Retina (tissue), 1 donor: ENCODE measurements at places on chromosomes 4 and X.

DNA sequence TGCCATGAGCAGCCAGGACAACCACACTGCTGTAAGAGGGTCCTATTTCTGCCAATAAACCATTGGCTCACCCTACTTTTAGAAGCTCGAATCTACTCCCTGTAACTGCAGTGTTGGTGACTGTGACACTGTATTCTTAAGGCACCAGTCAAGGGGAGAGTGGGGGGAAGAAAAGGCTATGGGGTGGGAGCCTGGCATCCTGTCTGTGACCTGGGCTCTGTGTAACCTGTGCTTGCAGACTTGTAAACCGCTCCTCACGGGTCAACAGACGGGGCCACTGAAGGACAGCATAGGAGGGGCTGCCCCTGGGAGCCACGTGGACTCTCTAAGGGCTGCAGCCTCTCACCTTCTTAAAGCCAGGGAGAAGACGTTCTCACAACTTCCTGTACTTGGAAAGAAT is 42.2 kb upstream of the ENPP6 start:
- DNase-seq, result no peak

DNA sequence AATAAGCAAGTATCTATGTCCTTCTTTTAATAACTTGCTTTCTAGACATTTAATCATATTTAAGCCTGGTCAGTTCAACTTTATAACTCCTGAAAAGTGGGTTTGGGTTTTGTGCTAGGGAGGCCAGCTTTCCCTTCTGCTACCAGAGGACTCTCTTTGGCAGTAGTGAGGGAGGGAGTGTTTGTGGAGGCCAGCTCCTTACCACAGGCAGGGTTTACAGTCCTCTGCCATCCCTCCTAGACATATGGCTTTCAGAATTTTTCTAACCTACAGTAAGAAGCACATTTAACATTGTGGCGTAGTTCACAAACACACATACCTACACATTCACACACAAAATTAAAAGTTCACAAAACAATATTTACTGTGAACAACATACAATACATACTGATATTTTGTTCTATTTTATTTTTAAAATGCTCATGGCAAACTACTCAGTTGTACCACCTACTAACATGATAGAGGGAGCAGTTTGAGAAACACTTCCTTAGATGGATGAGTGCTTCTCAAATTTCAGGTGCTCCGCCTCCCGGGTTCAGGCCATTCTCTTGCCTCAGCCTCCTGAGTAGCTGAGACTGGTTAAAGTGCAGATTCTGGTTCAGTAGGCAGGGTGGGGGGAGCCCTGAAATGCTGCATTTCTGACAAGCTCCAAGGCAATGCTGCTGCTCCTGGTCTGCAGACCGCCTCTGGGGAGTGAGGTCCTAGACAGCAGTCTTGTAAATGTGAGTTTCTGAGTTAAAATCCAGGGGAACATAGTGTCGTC is 86.7 kb downstream of the PTTG2 start:
- DNase-seq, result peak; percentile 44

DNA sequence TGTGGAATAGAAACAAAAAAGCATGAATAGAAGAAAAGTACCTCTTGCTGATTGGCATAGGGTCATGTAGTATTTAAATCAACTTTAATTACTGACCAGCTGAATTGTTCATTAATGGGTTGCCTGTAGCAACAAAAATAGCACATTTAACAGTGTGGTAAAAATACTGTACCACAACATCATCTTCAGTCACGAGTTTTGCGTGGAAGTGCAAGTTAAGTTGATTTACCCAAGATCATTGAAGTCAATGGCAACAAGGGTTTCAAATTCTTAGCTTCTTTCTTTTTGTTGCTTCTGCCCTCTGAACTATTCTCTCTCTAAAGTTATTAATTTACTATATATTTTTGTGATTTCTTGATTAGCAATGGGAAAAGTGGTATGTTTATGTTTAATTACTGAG is 526.6 kb downstream of the C4orf33 start:
- no peak for DNase-seq

GRCh38 chrX:118475903-118476302 is 19.7 kb upstream of the DOCK11 start:
- DNase-seq, result no peak

DNA sequence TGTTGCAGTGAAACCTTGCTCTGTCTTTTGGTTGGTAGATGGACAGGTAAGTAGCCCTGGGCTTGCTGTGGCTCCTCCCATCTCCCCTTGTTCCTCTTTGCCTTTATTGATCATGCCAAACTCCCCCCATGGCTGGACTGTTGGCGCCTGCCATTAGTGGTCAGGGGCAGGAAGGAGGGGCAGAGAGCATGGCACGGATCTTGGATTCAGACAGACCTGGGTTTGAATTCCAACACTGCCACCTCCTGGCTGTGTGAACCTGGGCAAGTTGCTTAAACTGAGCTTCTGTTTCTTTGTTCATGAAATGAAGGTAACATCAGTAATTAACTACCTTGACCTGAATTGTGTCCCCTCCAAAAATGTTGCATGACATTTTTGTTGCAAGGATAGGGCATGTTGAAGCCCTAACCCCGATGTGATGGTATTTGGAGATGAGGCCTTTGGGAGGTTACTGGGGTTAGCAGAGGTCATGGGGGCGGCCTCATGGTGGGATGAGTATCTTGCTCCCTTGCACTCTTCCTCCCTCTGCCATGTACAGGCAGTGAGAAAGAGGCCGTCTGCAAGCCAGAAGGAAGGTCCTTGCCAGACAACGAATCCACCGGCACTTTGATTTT is 6.0 kb downstream of the SLC2A9 start:
- DNase-seq, result peak; percentile 63

DNA sequence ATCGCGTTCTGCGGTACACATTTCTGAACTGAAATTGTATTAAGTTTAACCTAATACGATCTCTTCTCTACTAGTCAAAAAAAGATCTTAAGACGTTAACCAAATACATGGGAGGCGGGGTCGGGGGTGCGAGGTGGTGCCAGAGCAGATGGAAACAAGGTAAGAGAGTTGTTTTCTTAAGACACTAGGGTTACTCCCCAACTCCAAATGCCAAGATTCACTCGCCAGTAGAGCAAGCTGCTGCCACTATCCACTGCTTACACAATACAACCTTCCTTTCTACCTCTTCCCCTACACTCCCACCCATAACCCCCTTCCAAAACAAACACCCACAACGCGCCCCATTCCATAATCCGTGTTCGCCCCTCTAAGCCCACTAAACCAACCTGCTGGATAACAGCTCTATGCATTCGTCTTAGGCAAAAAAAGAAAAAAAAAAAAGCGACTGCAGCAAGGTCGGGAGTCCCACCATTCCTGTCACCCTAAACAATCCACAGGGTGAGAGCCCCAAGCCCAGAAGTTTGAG is 1.3 kb downstream of the LCORL start:
- no peak for DNase-seq

DNA sequence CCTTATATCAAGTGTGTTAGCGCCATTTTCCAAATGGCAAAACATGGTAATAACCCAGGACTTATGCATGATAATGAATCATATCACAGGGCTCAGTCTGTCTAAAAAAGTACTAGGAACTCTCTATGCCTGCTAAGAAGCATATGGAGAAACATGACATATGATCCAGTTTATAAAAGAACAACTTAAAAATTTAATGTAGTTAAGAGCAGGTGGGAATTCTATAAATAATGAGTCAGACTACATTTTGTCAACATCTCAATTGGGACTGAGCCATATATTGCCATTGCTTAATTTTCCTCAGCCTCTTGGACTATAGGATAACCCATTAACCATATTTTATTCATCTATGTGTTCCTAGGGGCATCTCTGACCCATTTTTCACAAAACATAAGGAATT is 360.4 kb upstream of the AGA start:
- no peak for DNase-seq

DNA sequence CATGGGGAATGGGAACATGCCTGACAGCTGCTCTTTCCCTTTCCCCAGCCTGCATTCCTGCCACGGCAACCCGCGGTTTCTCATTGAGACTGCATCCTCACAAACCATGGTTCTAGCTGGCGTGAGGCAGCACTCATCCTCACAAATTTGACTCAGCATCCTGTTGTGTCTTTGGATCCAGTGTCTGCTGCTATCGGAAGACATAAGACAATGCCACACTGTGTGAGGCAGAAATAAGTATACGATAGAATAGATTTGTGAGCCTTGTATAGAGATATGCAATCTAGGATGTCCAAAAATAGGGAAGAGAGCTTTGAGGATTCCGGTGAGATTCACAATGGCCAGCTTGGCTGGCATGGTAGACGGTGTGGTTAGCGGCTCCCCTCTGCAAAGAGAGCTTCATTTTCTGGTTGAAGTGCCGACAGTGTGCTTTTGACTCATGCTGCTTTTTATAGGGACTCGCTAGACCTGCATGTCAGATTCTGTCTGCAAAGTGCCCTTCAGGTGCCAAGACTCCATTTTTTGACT is 161.3 kb upstream of the PSAPL1 start:
- DNase-seq, result peak; percentile 56

DNA sequence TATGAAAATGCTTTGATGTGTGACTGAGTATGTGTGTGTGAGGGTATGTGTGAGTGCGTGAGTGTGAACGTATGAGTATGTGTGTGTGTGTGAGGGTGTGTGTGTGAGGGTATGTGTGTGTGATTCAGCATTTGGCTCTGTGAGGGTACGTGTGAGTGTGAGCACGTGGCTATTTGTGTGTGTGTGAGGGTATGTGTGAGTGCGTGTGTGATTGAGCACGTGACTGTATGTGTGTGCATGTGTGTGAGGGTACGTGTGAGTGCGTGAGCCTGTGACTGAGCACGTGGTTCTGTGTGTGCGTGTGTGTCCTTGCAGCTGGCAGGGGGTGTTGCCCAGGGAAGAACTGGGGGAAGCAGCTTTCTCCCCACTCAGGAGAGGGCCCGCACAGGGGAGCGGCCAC is 16.1 kb upstream of the PPP2R3B start:
- DNase-seq, result no peak

DNA sequence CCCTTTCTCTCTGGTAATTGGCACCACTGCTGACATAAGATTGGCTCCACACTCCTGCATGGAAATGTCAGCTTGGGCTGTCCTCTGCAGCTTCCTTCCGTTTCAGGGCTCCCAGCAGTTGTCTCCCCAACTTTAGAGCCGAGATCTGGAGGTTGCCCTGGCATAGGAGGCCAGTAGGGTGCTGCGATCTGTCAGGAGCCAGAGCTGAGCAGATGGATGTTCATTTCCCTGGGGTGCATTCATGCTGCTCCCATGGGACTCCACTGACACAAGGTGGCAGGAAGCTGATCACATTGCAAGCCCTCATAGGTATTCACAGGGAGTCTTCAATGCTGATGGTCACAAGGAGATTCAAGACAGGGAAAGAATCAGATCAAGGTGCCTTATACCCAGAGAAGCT is 116.6 kb upstream of the RAI2 start:
- no peak for DNase-seq

DNA sequence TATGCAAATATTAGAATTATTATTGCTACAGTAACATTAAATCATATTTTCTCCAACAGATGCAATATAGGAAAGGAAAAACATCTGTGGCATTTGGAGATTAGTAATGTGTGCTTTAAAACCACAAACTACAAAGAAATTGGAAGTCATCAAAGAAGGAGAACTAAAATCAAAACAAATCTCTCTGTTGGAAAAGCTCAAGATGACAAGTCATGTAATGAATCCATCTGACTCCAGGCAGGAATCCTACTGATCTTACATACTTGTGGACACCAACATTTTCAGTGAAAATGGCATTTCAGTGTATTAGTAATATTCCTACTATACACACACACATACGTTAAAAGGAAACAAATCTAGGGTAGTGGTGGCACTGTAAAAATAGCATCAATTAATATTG is 98.2 kb downstream of the SLC39A8 start:
- no peak for DNase-seq

DNA sequence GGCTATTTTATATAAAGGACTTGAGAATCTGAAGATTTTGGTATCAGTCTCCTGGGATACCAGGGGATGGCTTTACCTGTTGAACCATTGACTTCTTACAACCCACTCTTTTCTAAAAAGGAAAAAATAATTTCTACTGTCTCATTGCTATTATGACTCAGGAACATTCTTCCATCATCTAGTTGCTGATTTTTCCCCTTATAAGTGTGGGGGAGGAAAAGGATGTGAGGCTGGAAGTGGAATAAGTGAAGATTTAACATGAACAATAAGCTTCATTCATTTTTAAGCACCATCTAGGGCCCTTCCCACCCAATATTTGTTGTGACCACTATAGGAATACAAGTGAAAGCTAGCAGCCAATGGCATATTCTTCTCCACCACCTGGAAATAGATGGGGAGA is 10.6 kb upstream of the MND1 start:
- DNase-seq, result no peak

- DNase-seq, result peak; percentile 25
Measured at GRCh38 chr4:47824840-47825239, 13.0 kb downstream of the CORIN start.

GRCh38 chr4:168856312-168856711 is 153.7 kb downstream of the CBR4 start:
- no peak for DNase-seq

DNA sequence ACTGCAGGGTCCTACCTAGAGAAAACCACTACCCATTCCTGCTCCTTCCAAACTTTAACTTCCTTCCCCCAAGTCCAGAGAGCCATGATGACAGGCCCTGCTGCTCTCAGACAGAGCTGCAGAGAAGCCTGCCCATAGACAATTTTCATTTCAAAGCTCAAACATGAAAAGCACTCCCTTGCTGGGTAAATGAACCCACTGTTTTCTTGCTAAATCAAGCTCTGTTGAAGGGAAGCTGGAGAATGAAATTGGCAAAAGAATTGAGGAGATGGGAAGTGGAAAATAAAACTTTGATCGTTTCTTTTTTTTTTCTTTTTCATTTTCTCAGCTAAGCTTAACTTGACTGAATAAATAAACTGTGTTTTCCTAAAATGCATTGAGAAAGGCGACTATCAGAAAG is 331.1 kb upstream of the CPEB2 start:
- no peak for DNase-seq

GRCh38 chr4:98242063-98242462 is 19.1 kb upstream of the RAP1GDS1 start:
- DNase-seq, result no peak

- no peak for DNase-seq
Measured at GRCh38 chrX:129115104-129115503, 408.2 kb downstream of the SMARCA1 start.

GRCh38 chrX:47172549-47172948 is 21.1 kb upstream of the UBA1 start:
- DNase-seq, result no peak

GRCh38 chr4:127889903-127890302 is 9.2 kb downstream of the PLK4 start:
- DNase-seq, result no peak

GRCh38 chr4:52051615-52052474 is 741 bp downstream of the SPATA18 start:
- DNase-seq, result peak; percentile 87

DNA sequence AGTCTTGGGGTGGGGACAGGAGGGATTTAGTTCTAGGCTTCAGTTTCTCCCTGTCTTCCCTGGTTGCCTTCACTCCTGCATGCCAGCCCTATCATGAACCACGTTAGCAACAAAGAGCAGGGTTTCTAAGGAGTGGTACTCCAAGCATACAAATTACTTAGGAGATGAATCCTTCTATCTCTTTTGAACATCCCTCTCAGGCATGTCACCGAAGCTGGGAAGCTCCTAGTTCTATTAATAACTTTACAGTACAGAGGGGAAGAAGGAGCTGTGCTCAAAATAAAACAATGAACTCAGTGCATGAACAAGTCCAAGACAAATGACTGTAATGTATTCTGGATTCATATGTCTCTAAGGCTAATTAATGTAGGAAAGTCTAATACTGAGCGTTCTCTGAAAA is 450.6 kb upstream of the RASGEF1B start:
- no peak for DNase-seq
